Kasumi-1 (cell line): ENCODE measurements at places on chromosomes 2 and 18.

GRCh38 chr2:217631115-217631514 is 371.7 kb downstream of the TNS1 start:
- no peak for DNase-seq

GRCh38 chr2:240353086-240353798 is 82.2 kb upstream of the GPC1 start:
- no peak for DNase-seq

DNA sequence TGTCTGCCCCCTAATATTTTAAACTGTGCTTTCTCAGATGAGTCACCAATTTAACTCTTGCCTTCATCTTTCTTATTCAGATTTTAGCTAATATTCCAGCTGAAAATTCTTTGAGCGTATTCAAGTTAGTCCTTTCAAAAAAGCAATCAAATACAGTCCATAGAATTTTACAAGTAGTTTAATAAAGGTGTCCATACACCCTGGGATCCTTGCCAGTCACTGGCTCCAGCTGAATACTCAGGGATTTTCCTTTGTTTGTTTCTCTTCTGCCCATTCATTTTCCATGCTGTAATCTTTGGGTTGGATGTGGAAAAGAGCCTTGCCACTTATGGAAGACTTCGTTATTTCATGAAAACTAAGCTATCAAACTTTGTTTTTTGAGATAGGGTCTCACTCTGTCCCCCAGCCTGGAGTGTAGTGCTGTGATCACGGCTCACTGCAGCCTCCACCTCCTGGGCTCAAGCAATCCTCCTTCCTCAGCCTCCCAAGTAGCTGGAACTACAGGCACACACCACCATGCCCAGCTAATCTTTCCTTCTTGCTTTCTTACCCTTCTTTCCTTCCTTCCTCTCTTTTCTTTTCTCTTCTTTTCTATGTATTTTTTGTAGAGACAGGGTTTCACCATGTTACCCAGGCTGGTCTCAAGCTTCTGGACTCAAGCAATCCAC is 34.0 kb downstream of the VSNL1 start:
- DNase-seq: no peak

- DNase-seq: no peak
Measured at GRCh38 chr2:26477911-26478253, at the start of gene OTOF. TSS of gene OTOF (minus strand) at chr2:26478124.
